Lower lobe of right lung (tissue), 2 donors: ENCODE measurements at places on chromosomes 3 and 15.

DNA sequence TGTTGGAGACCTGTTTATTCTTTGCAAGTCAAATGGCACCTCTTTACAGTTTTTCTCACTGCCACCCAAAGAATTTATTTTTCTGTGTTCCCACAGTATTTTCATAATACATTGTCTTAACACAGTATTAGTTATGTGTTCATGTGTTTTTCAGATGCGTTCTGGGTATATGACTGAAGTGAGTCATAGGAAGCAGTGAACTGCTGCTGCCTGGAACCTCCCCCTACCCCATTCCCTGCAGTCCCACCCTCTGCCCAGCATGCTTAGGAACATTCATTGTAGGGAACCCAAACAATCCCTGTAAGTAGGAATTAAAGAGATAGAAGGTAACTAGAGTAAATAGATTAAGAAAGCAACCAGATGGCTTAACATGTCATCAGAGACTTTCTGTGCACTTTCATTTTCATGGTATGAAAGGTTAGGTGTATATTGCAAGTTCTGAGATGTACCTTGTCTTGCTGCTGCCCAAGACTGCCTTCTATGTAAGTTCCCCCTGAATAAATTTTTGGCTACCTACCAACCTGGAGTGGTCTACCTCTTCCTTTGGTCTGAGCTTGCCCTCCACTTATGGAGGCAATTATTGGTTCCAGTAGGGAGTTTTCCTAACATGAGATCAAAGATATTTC is 21.9 kb upstream of the SQOR start:
- no peak for DNase-seq

- no peak for DNase-seq
Observed at GRCh38 chr15:93195109-93195508, 106.1 kb upstream of the RGMA start.

GRCh38 chr3:149382101-149382467 is 4.6 kb upstream of the TM4SF1 start:
- DNase-seq, result no peak

GRCh38 chr3:147361454-147362420 is 44.6 kb downstream of the ZIC4 start:
- DNase-seq, result no peak

DNA sequence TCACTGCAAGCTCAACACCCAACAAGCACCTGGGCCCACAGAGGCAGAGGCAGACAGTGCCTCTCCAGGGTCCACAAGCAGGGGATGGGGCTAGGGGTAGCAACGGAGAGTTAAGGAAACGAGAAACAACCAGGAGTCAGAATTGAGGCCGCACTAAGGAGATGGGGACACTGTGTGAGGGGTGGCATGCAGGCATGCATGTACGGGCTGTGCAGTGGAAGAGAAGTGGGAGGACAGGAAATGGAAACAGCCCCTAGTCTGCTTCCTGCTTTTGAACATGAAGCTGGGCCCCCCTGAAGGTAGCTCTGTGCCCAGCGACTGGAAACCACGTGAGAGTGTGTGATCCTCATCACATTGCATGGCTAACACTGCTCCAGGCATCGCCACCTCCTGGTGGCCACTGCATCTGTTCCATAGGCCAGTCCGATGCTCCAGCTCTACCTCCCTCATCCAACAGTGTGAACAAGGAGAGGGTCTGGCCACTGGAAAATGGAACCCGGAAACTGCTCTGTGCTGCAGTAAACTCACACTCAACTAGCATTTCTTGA is 44.0 kb downstream of the XXYLT1 start:
- no peak for DNase-seq

- no peak for DNase-seq
Observed at GRCh38 chr15:90763366-90764099, 46.4 kb downstream of the BLM start.

DNA sequence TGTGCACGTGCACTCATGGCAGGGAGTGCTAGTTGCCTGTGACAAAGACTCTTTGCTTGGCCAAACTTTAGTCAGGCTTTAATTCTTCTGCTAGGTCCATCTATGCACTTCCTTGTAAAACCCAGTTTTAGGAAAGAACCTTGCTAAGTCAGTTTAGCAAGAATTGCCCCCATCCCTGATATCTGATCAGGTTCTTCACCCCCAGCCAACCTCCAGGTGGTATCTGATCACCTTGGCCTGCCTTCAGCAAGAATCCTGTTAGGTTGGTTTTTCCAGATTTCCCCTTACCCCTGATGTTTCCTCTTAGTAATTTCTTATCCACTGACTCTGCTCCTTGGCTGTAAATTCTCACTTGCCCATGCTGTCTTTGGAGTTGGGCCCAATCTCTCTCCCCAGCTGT is 8.4 kb downstream of the HSPBAP1 start:
- no peak for DNase-seq

- DNase-seq, result no peak
Observed at GRCh38 chr3:106629215-106629832, 747.9 kb upstream of the CCDC54 start.

DNA sequence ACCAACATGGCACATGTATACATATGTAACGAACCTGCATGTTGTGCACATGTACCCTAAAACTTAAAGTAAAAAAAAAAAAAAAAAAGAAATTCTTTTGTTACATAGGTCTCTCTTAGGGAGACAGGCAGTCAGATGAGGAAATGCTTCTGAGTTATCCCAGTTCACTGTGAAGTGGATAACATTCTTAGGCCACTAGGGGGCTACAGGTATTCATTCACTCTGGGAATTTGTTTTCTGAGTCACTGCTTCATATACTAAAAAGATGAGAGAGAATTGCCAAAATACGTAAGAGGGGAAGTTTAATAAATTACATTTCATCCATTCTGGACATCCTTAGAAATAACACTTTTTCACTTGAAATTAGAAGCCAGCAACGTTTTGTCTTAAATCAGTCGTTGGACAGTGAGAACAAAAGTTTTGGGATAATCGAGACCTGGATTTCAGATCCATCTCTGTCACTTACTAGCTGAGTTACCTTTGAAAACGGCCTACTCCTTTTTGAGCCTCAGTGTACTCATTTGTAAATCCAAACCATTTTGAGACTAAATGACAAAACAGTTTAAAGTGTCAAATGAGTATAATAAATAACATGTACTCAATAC is 738.4 kb upstream of the ALCAM start:
- DNase-seq, result no peak

DNA sequence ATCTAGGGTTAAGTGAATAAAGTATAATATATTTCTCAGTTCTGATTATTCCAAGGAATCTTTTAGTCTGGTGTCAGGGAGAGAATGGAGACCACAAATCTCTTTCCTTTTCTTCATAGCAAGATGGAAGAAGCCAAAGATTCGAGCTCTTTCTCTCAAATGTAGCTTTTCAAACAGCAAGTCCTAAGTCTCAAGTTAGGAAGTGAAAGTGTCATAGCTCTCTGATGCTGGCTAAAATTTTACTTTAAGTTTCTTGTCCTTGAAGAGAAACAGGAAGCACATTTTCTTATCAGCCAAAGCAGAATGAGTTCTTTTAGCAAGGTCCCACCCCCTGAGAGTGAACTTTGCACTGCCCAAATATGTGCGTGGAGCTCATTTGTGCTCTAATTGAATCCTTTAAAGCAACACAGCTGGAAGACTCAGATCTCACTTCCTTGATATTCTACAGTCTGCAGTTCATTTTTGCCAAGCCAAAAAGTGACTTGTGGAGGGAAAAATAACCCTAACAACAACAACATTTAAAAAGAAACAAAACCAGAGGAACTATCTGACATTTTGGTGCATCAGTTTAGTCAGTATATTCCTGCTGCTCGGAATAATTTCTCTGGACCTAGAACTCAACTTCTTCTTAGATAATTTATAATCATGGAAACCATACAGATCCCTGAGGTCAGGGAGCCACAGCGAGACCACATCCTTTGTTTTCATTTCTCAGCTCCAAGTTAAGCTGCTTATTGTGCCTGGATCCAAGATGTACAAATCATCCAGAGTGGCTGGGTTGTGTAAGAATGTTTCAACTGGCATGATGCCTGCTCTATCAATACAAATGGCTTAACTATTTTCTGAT is 238.7 kb upstream of the P2RY1 start:
- DNase-seq, result no peak

GRCh38 chr3:50523279-50523811 is 19.9 kb upstream of the CACNA2D2 start:
- DNase-seq, result no peak

DNA sequence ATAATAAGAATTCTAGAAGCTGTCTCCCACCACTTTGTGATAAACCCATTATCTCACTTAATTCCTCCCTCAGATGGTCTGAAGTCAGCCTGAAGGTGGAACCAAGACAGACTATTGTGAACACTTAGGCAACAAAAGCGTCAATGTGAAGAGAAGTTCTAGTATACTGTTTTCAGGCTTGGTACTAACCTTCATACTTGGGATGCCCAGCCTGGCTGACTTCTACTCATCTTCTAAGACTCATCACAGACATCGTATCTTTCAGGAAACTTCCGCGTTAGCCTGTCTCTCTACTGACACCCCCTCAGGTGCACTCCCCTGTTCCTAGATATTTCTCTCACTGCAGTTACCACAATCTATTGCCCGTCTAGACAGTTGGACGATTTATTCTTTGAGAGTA is 201.2 kb downstream of the SATB1 start:
- DNase-seq, result no peak

DNA sequence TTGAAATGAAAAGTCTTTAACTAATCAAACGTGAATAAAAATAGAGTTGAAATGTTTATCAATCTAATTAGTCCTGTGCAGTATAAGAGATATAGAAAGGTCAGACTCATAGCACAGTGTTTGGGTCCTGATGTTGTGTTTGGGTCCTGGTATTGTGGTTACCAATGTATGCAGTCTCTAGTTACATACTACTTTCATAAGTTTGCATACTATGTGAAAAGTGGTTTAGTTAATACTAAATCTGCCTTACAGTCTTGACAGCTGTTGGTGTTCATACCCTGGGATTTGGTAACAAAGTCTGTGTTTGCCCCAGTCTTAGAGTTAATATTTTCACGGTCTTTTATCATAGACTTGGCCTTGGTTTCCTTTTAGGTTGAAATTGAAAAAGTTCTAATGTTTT is 41.7 kb downstream of the KIF15 start:
- no peak for DNase-seq

DNA sequence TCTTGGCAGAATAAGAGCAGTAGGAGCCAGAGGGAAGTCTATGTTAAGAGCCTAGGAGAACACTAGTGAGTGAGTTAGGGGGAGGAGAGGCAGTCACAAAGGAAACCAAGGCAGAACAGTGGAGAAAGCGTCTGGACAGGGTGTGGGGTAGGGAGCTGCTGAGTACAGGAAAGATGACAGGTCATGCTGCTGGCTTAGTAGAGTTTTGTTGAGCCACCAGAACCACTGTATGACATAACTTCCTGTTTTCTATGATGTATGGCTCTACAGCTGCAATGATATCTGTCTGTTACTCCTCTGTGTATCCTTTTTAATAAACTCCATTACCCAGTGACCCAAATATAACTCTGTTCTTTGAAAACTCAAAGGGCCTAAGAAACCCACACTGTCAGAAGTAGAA is 10.6 kb upstream of the STT3B start:
- DNase-seq, result no peak

GRCh38 chr3:14770591-14770990 is 48.2 kb upstream of the FGD5 start:
- no peak for DNase-seq

DNA sequence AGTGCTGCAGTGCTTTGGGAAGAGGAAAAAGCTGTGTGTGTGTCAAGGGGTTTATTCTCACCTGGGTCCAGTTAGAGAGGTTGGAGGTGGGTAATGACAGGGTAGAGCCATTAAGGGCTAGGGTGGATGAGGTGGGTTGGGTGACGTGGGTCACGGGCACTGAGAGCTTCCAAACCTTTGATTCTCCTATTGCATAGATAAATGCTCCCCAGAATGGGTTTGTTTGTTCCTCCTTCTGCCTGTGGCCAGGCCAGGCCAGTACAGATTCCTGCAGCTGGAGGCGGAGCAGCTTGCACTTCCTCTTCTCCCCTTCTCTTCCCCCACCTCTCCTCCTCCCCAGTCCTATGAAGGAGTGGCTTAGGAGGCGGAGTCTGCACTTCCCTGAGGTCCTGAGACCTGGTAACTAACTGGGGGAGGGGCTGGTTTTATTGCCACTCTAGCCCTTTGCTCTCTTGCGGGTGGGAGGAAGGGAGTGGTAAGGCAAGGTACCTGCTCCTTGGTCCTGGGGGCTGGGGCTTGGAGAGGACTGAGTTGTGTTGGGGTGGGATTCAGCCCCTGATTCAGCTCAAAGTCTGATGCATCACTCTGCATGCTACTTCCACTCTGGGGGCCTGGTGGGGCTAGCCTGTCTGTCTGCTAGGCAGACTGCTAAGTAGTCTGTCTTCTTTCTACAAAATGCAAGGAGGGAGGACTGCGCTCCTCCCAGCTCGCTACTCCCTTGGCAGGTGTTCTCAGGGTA is 3.5 kb downstream of the SPINT1 start:
- DNase-seq, result peak; percentile 89

GRCh38 chr15:75656331-75656730 is 8.6 kb downstream of the SNX33 start:
- no peak for DNase-seq

DNA sequence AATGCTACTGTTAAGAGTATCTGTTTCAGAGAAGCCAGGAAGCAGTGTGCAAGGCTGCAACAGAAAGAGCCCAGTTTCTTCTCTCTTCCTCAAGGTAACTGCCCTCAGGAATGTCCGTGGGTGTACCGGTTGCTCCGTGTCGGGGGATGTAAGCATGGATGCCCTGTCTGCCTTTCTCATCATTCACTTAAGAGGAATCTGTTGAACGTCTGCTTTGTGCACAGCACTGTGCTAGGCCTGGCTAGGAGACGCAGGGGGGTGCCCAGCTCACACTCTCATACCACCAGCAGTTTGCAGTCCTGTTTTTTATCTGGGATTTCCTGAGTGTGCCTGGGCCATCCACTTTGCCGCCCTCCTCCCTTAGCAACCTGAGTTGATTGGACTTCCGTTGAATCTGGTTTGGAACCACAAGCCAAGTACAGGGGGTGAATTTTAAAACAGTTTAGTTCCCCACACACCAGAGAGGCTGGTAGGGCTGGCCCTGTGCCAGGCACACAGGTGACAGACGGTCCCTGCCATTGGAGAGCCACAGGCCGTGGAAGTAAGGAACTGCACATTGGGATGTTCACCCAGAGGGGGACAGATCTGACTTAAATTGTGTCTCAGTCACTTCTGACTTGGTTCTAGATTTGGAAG is 11.2 kb downstream of the BOC start:
- no peak for DNase-seq

DNA sequence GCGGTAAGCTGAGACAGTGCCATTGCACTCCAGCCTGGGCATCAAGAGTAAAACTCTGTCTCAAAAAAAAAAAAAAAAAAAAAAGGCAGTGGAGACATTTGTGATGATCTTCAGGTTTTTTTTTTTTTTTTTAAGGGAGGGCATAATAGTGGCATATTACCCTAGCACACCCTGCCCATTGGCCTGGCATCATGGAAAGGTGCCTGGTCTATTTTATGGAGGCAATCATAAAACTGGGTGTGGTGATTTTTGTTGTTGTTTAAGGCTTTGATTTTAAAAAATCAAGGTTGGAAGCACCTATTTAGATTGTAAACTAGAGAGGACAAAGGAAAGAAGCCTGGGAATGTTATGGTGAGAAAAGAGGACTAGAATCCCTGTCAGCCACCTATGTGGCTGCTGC is 6.0 kb downstream of the IQGAP1 start:
- DNase-seq, result no peak
